ENCODE measurements at places on chromosomes 7 and 10.

DNA sequence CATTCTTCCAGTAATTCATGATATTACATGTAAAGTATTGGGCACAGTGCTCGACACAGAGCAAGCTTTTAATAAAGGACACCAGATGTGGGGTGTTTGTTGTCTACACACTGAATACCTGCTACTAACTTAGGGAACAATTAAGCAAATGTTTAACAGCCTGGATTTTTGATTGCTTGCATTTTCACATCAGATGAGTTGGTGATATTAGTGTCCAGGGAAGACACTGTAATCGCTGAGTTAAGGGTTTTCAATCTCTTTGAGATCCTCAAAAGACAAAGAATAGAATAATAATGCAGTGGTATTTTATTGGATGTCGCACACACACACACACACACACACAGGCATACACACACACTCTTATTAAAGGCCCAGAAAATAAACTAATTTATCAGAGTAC lies 79.1 kb downstream of the VIM start:
- no peak for DNase-seq

DNA sequence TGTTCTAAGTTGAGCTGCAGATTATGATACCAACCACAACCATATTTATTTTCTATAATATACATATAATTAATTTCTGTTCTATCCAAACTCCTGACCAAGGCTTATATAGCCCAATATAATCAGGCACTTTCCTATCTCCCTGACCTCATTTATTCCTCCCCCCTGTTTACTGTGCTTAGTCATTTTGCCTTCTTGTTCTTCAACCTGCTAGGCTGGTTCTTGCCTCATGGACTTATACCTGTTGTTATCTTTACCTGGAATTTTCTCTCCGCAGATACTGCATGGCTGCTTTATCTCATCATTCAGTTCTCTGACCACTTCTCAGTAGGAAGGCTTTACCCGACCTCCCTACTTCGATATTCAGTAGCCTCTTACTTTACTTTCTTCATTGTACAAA lies 24.9 kb upstream of the FAM3C start:
- DNase-seq = no peak

DNA sequence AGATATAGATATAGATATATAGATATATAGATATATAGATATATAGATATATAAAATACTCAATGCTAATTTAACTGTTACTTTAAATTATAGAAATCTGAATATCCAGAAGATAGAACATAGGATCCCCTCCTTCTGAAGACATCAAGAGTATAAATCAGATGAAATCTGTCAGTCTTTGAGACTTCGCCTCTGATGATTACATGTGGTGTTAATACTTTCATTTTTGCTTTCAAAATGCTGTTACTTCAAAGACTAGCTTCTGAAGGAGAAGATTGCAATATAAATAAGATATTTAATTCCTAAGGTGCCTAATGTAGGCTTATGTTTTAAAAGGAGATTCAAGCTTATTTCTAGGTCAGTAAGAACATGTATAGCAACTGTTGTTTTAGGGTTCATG lies 180.4 kb downstream of the TSPAN12 start:
- DNase-seq = no peak

DNA sequence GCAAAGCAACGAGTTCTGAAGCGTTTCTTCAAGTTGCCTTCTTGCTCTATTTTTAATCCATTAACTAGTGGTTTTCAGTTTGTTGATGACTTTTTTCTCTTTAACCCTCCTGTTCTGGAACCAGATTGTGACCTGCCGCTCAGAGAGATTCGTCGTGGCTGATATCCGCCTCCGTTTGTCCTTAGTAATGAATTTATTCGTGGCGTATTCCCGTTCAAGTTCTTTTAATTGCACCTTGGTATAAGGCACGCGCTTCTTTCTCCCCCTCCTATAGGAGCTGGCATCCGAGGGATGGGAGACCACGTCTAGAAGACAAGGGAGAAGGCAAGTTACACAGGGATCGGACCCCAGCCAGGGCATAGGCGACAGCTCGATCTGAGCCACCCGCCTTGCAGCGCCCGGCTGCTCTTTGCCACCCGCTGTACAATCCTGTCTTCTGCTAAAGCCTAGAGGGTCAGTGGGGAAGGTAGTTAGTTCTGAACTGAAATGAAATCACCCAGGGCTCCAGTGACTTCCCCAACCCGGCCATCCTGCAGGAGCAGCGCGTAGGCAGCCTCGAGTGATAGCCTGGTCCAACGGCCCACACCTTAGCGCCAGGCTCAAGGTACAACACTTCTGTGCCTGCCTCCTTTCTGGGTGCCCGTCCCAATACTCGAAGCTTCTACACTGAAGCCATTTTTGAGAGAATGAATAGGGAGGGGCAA lies 1.6 kb downstream of the HOXA13 start:
- DNase-seq = no peak

DNA sequence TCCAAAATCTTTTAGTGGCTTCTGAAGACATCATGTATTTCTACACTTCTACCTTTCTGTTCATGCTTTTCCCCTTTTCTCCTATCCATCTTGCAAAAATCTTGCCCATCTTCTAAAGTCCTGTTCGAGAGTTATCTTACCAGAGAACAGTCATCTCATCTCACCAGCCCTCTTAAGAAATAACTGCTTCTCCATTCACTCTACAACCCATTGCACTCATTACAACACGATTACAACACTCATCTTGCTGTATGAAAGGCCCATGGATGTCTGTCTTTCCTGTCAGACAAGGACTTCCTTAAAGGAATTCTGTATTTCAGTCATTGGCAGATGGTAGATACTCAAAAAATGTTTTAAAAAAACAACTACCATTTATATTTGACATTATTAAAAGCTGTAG lies 30.8 kb downstream of the ZNF438 start:
- no peak for DNase-seq

GRCh38 chr10:45379891-45380540 lies 6.0 kb downstream of the ALOX5 start:
- DNase-seq = no peak
